ENCODE measurements at places on chromosomes 6 and 20. TPM values are rescaled to one million over a fixed set of nuclear protein-coding genes. Genes with fewer than 3 reads are reported as not detected.

DNA sequence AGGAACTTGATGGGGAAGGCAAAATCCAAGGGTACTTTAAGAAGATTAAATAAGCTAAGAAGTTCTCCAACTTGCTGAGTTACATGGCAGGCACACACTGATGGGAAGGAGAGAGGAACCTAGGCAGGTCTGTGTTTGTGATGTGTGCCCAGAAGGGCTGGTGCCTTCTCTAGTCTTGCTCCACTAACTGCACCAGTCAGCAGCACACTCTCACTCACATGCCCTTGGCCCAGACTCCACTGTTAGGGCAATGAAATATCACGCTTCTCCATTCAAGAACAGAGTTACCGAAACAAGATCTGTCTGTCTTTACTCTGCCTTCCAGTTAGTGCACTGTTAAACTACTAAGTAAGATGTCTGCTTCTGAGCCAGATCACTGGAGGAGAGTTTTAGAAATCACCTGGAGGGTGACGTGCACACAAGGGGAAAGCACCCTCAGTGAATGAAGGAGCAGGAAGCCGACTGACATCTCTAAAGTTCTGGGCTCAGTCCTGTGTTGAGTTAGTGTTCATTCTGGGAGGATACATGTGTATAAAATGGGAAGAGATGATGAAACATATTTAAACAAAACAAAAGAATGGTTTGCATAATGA is 251.1 kb downstream of the FOXC1 start:
- DNase-seq = no peak

GRCh38 chr6:79127660-79128059 is 49.6 kb upstream of the PHIP start:
- peak; percentile 32 for DNase-seq

- DNase-seq = no peak
Measured at GRCh38 chr6:44676826-44677433, 289.4 kb downstream of the CDC5L start.

DNA sequence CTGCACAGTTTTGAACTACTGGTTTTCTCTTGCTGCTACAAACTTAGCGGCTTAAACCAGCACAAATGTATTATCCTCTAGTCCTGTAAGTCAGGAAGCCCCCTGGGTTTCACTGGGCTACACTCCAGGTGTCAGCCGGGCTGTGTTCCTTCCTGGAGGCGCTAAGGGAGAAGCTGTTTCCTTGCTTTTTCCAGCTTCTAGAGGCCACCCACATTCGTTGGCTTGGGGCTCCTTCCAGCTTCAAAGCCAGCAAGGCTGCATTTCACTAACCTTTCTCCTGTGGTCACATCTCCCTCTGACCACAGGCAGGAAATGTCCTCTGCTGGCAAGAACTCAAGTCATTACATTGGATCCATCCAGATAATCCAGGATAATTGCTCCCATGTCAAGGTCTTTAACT is 350.6 kb upstream of the PLCB4 start:
- DNase-seq = no peak

PACSIN1 gene
- not detected for total RNA-seq
